Suprapubic skin (tissue), 4 donors: ENCODE measurements at places on chromosomes 6 and 20. TPM values are rescaled to one million over a fixed set of nuclear protein-coding genes. Genes with fewer than 3 reads are reported as not detected.
A peak's percentile ranks its signal among the peaks of the same experiment; 100 is the strongest.

DNA sequence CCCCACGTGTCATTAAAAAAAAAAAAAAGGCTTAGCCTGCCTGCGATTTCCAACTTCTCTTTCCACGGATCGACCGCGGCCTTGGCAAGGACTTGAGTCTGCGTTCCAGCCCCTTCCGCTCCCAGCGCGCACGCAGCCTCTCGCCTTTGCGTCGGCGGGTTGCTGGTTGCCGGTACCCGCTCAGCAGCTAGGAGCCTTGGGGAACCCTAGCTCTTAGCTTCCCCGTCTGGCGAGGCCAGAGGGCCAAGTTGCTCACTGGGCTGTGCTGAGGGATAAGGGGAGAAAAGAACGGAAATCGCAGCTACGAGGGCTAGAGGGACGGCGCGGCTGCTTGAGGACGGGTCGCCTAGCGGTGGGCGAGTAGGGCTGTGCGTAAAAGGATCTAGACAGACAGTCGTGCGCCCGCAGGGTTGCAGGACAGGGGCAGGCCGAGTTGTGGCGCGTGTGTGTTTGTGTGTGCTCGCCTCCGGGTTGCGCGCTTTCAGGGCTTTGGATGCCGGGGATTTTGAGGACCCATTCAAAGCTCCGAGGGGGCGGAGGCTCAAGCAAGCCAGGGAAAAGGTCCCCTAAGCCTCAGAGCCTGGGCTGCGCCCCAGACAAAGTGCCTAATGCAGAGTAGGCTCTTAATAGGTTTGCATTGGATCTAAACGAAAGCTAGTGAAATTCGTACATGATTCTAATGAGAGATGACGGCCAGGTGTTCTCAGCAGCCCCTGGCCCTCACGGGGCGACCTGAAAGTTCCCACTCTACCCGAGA is 40.5 kb upstream of the OSTM1 start:
- DNase-seq = peak; percentile 85

GRCh38 chr6:169895926-169896761 is 144.7 kb downstream of the ERMARD start:
- no peak for DNase-seq

DNA sequence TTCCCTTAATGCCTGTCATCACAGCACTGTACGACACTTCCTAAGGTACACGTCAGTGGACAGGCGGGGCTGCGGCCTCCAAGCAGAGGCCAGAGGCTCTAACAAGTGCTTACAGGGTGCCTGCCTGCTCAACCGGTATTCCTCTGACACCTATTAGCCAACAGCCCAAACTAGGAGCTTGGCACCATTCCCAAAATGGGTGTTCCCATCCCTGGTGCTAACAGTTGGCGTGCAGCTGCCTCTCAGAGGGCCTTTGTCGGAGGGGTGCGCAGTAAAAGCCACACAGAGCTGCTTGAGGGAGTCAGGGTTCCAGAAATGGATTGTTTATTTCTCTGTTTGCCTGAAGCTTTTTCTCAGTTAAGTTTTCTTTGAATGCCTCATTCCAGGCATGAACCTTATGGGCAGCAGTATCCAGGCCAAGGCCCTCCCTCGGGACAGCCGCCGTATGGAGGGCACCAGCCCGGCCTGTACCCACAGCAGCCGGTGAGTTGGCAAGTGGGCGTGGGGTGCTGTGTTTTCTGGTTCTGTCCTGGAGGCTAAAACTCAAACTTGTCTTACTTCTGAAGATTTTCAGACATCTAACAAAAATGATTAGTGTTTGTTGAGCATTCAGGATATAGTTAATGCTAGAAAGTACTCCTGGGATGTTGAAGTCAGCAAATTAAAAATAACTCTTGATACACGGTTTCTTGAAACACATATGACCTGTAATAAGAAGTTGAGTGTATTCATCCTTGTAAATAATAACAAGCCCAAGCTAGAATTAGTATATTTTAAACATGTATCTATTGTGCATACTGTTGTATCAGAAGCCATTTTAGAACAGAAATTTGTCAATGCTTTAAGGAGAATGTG is 124.7 kb downstream of the TMEM242 start:
- DNase-seq = peak; percentile 84

The CCN5 gene
- 137 TPM for total RNA-seq

The LRRN4 gene
- not detected for total RNA-seq

The RIPOR2 gene
- 10.4 TPM for total RNA-seq
